Spinal cord (tissue), 10 donors: ENCODE measurements at places on chromosomes 11 and 22. TPM values are rescaled to one million over a fixed set of nuclear protein-coding genes. Genes with fewer than 3 reads are reported as not detected.
A peak's percentile ranks its signal among the peaks of the same experiment; 100 is the strongest.

Gene PRG3
- 1.1 TPM for total RNA-seq

Gene KRTAP5-10
- not detected for total RNA-seq

Gene TBX10
- total RNA-seq = not detected

Gene MOGAT2
- total RNA-seq = not detected

Gene SAA1
- total RNA-seq = not detected

Gene NXPE2
- total RNA-seq = 0.89 TPM

Gene RFPL2
- total RNA-seq = 1.8 TPM

Gene ABCC8
- total RNA-seq = 5.5 TPM

DNA sequence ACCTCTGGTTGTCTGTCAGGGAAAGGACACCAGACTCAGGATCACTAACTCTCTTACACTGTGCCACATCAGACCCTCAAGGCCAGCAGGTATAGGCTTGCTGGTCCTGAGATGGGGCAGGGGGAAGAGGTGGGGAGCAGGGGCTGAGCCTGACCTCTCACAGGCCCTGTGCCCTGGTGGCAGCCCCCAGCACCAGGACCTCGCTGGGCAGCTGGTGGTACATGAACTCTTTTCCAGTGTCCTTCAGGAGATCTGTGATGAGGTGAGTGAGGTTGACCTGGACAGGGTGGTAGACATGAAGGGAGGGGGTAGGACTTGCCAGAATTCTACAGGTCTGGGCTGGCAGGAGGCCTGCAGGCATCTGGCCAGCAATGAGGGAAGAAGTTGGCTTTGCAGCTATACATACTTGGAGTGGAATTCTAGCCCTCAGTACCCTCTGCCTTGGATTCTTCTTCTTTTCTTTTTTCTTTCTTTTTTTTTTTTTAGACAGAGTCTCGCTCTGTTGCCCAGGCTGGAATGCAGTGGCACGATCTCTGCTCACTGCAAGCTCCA, 1.4 kb downstream of the NUDT22 start:
- no peak overlapping the region for H3K27ac ChIP-seq
- peaks cover 34% of the 10 kb centered on the region for H3K36me3 ChIP-seq
- H3K4me1 ChIP-seq = peaks cover 64% of the 10 kb centered on the region
- H3K4me3 ChIP-seq = peak overlapping the region; percentile 73
- no peak for DNase-seq

GRCh38 chr11:61697764-61698163, 17.6 kb downstream of the DAGLA start:
- H3K27ac ChIP-seq = no peak overlapping the region
- peaks cover 85% of the 10 kb centered on the region for H3K4me1 ChIP-seq
- H3K36me3 ChIP-seq = peaks cover 25% of the 10 kb centered on the region

DNA sequence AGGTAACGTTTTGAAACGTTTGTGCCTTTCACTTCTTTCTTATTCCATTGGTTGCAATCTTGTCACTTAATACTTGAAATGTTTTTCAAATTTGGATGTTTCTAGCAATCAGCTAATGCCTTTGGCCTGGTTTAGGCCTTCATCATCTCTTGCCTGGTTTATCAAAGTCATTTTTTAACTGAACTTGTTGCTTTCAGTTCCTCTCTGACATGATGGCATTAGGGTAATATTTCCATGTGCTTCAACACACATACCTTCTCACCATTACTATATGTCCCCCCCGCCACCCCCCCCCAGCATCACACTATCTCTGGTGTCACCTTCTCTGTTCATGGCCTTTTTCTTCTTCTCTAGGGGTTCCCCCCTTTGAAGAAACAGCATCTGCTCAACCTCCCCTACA, 1.5 kb upstream of the SYT9 start:
- H3K4me3 ChIP-seq = no peak overlapping the region
- H3K27ac ChIP-seq = no peak overlapping the region
- no peak for DNase-seq
- peaks cover 7% of the 10 kb centered on the region for H3K27me3 ChIP-seq
- peaks cover 14% of the 10 kb centered on the region for H3K4me1 ChIP-seq

DNA sequence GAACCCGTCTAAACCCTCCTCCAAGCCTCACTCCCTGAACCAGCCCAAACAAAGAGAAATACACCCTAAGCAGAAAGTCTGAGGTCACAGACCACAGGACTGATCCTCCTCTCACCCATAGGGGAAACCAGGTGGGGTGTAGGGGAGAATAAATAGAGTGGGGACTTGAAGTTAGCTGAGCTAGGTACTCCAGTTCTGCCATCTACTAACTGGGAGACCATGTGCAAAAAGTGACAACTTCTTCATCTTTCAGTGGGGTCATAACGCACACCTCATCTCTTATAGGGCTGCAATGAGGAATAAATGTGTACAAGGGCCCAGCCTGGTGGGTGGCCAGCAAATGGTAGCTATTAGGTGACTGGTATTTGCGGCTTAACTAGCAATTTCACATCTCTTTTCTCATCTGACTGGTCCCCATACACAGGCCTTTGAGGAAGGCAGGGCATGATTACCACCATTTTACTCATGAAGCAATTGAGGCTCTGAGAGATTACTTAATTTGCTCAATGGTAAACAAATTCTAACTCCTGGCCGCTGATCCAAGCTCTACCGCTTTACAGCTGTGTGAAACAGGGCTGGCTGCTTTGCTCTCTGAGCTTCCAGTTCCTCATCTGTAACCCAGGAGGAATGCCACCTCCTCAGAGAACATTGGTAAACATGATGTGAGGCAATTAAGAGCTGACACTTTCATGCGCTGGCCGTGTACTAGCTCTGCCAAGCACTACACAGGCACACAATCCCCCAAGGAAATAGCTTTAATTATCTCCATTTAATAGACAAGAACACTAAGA, 16.6 kb downstream of the TBC1D10A start:
- H3K4me3 ChIP-seq = no peak overlapping the region
- peaks cover 45% of the 10 kb centered on the region for H3K4me1 ChIP-seq
- no peak overlapping the region for H3K27ac ChIP-seq
- DNase-seq = no peak

GRCh38 chr11:7672960-7673723, at the start of gene CYB5R2:
CYB5R2 (minus strand) TSS chr11:7673500; CDS start chr11:7672825, 675 bp downstream.
- H3K36me3 ChIP-seq = no peaks in the 10 kb centered on the region
- H3K27ac ChIP-seq = peak within 1 kb of the TSS; percentile 52
- no peak for DNase-seq
- peak within 1 kb of the TSS; percentile 37 for H3K4me3 ChIP-seq

- peaks cover 6% of the 10 kb centered on the region for H3K4me1 ChIP-seq
- H3K27me3 ChIP-seq = no peaks in the 10 kb centered on the region
- no peak overlapping the region for H3K4me3 ChIP-seq
- peaks cover 17% of the 10 kb centered on the region for H3K36me3 ChIP-seq
- H3K27ac ChIP-seq = no peak overlapping the region
Measured at GRCh38 chr22:43534916-43535315, 123.1 kb downstream of the MPPED1 start.

- no peaks in the 10 kb centered on the region for H3K27me3 ChIP-seq
- no peaks in the 10 kb centered on the region for H3K36me3 ChIP-seq
- DNase-seq = no peak
- H3K4me1 ChIP-seq = peaks cover 6% of the 10 kb centered on the region
- H3K4me3 ChIP-seq = peak overlapping the region; percentile 70
Measured at GRCh38 chr11:36288442-36289225, 590 bp downstream of the COMMD9 start.

DNA sequence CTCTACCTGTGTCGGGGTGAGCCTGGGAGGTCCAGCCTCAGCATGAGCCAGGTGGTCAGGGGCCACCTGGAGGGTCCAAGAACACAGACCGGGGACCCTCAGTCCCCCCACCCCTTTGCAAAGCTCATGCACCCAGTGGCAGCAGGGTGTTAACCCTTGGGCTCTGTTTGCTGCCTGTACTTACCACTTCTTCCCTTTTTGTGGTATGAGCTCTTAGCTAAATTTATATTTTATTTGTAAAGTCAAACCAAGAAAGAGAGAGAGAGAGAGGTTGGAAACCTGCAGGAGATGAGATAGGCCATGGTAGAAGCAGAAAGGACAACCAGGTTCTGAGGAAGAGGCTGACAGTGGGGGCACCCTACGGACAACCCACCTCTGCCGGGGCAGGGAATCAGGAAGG, 29.9 kb downstream of the IL10RA start:
- no peak overlapping the region for H3K27ac ChIP-seq
- no peak overlapping the region for H3K4me3 ChIP-seq
- H3K27me3 ChIP-seq = no peaks in the 10 kb centered on the region
- H3K4me1 ChIP-seq = no peaks in the 10 kb centered on the region
- H3K36me3 ChIP-seq = no peaks in the 10 kb centered on the region

DNA sequence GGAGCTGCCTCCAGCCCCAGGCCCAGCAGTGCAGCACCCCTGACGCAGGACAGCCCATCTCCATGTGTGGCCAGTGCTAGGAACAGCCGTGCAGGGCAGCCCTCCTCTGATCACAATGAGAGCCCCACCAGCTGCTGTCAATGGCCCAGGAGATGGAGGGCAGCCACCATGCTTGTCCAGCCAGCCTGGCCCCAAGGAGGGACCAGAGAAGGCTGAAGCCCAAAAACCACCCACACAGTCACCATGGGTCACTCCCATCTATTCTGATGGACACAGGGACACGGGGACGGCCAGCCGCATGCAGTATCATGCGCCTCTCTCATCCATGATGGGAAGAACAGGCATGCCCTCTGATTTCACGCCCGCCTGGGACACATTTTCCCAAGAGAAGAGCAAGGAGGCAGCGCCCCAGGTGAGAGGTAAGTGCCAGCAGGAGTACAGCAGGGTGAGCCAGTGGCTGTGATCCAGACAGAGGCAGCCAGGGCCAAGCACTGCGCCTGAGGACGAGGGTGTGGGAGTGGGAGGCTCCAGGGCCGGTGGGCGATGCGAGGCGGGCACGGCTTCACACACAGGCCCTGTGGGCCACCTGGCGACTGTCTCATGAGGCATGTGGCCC, 33.6 kb upstream of the GNB1L start:
- H3K27ac ChIP-seq = no peak overlapping the region
- no peaks in the 10 kb centered on the region for H3K27me3 ChIP-seq

- no peaks in the 10 kb centered on the region for H3K36me3 ChIP-seq
- no peak overlapping the region for H3K27ac ChIP-seq
- peaks cover 41% of the 10 kb centered on the region for H3K4me1 ChIP-seq
- no peaks in the 10 kb centered on the region for H3K27me3 ChIP-seq
- no peak for DNase-seq
Measured at GRCh38 chr22:44391481-44392445, 79.0 kb upstream of the SHISAL1 start.

- H3K4me1 ChIP-seq = peaks cover 4% of the 10 kb centered on the region
- H3K36me3 ChIP-seq = peaks cover under 1% of the 10 kb centered on the region
- peak within 1 kb of the TSS; percentile 91 for H3K4me3 ChIP-seq
- no peaks in the 10 kb centered on the region for H3K27me3 ChIP-seq
- H3K27ac ChIP-seq = peak within 1 kb of the TSS; percentile 98
- peak; percentile 94 for DNase-seq
Measured at GRCh38 chr11:73760679-73761402, at the start of gene RAB6A. RAB6A (minus strand) TSS chr11:73761074; CDS start chr11:73760635, 439 bp downstream.

GRCh38 chr22:43434275-43434927, 22.6 kb downstream of the MPPED1 start:
- H3K4me1 ChIP-seq = peaks cover 20% of the 10 kb centered on the region
- no peaks in the 10 kb centered on the region for H3K27me3 ChIP-seq
- no peak overlapping the region for H3K27ac ChIP-seq
- H3K36me3 ChIP-seq = peaks cover 13% of the 10 kb centered on the region

- H3K4me3 ChIP-seq = no peak overlapping the region
- no peak for DNase-seq
- H3K4me1 ChIP-seq = no peaks in the 10 kb centered on the region
Measured at GRCh38 chr22:35217527-35217926, 39.8 kb upstream of the HMGXB4 start.

DNA sequence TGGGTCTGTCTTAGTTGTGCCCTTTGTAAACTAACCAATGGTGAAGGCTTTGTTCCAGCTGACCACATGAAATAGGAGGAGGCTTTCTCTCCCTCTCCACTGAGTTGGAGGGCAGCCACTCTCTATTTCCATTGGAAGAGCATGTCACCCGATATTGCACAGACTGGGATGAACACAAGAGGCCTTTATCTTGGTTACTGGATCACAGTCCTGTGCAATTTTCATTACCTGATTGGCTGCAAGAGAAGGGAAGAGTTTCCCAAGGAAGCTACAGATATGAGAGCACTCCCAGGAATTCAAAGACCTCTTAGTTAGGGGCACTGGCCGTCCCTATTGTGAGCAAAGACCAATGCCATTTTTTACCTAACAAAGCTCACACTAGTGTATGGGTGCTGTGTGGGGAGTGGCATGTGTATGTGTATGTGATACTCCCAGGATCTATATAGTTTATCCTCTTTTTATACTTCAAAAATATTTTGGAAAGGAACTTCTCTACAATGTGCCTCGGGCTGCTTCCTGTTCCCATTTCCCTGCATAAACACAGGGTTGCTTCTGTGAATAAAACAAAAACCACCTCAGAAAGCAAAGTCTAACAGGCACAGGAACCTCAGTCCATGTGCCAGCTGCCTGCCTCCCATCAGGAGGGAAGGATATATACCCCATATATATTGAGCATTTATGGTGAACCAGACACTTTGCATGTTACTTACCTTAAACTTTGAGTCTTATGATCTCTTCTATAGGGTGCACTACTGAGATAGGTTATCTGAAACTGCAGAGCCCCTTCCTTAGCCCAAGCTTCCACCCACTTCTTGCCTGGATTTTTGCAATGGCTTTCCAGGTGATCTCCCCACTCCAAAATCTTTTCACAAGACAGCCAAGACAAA, 126.5 kb downstream of the RASSF10 start:
- H3K4me1 ChIP-seq = peaks cover 22% of the 10 kb centered on the region
- peak overlapping the region; percentile 96 for H3K27ac ChIP-seq
- no peaks in the 10 kb centered on the region for H3K27me3 ChIP-seq
- DNase-seq = peak; percentile 93
- H3K36me3 ChIP-seq = no peaks in the 10 kb centered on the region

DNA sequence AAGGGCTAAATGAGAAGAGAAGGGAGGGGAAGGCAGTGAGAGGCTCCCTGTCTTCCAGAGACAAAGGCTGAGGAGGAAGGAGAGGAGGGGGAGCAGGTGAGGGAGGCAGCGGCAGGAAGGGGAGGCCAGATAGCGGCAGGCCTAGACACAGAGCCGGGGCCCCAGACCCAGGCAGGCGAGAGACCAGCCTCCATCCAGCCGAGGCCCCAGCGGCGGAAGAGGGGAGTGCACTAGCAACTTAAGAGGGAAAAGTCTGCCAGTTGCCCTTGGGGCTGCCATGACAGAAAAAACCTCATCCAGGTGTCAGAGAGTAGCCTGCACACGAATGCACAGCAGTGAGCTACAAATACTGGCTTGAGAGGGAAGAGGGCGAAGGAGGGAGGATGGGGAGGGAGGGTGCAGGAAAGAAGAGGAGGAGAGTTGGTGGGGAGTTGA, 46.7 kb downstream of the IGLL1 start:
- H3K27ac ChIP-seq = no peak overlapping the region
- peaks cover 63% of the 10 kb centered on the region for H3K4me1 ChIP-seq
- no peaks in the 10 kb centered on the region for H3K27me3 ChIP-seq
- no peak for DNase-seq
- H3K36me3 ChIP-seq = no peaks in the 10 kb centered on the region

GRCh38 chr22:19717691-19718455, 3.6 kb downstream of the SEPTIN5 start:
- H3K36me3 ChIP-seq = peaks cover 59% of the 10 kb centered on the region
- peak; percentile 90 for DNase-seq
